ENCODE measurements at places on chromosomes 2 and 18.

- DNase-seq = no peak
Measured at GRCh38 chr2:162317861-162318327, 590 bp downstream of the IFIH1 start.

GRCh38 chr2:233867993-233868532 is at the start of gene MSL3B:
TSS of gene MSL3B (minus strand) at chr2:233868386.
- peak; percentile 21 for DNase-seq

DNA sequence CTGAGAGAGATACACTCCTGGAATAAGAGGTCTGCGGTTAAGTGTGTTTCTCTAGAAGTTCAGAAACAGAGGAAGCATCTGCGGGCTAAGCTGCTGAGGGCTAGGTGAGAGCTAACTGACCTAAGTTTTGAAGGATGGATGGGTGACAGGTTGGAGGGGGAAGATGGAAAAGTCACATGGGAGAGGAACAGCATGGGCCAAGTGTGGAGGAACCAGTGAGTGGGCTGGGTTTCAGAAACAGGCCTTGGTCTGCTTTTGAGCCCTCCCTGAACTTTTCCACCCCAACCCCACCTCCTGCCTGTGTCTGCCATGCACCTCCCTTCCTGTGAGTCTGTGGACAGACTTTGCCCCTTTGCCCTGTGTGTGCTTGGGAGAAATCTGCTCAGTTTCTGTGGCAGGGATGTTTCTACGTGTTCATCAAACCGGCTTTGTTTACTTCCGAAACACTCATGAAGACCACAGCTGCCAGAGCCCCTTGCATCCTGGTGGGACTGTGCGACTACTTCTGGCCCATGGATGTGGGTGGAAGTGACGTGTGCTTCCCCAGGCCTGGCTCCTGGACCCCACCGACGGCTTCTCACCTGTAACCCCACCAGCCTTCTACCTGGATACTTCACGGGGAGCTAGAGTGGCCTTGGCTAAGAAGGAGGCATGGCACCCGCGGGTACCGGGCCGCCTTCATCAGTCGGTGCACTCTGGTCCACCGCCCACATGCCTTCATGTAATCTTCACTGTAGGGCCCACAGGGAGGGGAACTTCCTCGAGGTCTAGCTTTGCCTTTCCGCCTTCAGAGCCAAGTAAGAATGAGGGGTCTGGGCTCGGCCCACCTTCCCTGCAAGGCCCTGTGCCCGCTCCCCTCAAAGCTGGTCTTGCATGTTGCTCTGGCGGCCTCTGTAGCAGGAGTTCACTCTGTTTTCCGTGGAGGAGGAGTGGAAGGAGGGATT is 1.4 kb upstream of the HPCAL1 start:
- DNase-seq = no peak

DNA sequence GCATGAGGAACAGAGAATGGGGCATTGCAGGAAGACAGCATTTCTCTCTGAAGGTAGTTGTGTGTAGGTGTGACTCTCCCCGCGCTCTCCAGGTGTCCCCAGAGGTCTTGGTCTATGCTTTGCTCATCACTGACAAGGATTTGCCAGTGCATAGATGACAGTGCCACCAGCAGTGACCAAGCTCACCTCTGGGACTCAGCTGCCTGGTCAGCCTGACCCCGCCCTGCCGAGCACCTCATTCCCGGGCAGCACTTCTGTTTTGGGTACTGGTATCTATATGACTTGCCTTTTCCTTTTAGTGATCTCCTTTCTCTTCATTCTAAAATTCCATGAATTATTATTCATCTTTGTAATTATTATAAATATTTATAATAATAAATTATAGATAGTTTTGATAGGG is 59.1 kb downstream of the GBX2 start:
- DNase-seq = no peak

DNA sequence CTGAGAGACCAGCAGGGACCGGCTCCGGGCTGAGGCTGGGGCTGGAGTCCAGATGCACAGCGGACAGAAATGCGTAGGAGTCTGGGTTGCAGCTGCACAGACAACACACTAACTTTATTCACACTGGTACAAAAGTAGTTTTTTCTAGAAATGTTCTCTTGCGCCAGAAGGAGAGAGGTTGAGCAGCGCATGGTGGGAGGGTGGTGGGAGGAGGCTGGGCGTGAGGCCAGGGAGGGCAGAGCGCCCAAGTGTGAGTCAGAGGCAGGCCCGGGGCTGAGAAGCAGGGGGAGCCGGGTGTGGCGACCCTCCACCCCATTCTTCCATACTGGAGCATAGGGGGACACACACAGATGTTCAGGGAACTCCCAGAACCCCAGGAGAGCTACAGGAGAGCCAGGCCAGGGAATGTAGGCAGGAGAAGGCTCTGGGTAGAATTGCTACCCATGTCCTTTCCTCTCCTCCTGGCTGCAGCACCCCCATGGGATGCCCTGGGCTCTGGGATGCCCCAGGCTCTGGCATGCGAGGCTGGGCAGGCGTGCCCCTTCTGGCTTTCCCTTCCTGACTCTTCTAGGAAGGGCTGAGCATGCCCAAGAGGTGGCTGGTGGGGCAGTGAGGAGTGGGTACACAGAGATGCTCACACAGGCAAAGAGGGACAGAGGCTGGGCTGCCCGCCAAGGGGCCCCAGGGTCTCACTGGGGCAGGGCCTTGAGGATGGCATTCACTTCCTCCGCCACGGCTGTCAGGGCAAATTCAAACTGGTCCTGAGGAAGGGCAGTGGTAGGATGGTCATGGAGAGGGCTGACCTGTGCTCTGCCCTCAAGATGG is 10.6 kb downstream of the DNAJB2 start:
- no peak for DNase-seq

DNA sequence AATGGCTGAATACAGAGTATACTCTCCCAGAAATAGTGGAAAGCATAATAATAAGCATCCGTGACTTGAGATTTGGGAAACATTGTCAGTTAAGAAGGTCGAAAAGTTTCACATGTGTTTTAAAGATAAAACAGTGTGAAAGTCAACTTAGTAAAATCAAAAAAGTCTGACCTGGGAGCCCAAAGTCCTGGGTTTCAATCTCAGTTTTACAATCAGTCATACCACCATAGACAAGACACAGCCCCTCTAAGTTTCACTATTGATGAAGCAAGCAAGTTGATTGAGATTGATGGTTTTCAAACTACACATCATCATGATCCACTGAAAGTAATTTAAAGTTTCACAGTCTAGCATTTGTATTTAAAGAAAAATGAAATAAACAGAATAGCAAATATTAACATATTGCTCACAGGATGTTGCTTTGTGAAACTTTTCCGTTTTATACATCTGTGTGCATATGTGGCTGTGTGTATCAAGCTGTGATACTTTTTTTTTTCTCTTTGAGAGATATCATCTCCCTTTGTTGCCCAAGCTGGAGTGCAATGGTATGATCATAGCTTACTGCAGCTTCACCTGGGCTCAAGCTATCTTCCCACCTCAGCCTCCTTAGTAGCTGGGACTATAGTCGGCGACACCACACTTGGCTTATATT is 71.1 kb downstream of the PIK3C3 start:
- DNase-seq = no peak

- DNase-seq = no peak
Measured at GRCh38 chr2:75560022-75560767, 544 bp downstream of the EVA1A start.

GRCh38 chr2:140869925-140870324 is 1260.9 kb downstream of the LRP1B start:
- no peak for DNase-seq

- DNase-seq = peak; percentile 1
Measured at GRCh38 chr2:127649684-127650040, 3.7 kb downstream of the GPR17 start.

- no peak for DNase-seq
Measured at GRCh38 chr2:174807931-174808330, 43.7 kb upstream of the CHRNA1 start.

- DNase-seq = no peak
Measured at GRCh38 chr2:73205611-73206010, 3.2 kb downstream of the NOTO start.

GRCh38 chr2:233964581-233964980 is 47.4 kb downstream of the TRPM8 start:
- DNase-seq = no peak

GRCh38 chr2:66733364-66733999 is 298.6 kb downstream of the MEIS1 start:
- no peak for DNase-seq

DNA sequence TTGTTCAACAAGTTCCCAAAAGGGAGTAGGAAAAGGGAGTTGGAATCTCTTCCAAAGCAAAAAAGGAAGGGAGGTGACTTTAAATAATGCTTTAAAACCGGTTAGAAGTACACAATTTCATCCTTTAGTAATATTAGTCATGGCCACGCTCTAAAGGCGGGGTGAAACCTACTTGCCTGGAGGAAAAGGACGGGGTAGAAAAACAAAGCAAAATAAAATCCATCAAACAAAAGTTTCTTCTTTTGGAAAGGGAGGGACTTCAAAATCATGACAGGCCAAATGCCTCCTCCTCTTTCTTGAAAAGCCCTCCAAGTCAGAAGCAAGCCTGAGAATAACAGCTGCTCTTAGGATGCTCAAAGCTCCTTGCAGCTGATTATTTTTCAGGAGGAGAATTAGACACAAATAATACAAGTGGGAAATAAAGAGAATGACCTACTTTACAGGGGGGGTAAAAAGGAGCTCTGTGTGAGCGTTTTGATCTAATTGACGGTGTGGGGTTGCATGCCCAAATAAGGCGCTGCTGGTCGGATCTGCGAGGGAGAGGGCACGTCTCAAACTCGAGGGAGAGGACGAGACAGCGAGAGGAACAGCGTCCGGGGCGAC is 1.8 kb upstream of the NPAS2 start:
- DNase-seq = no peak

GRCh38 chr2:150425121-150425955 is 62.1 kb downstream of the RND3 start:
- DNase-seq = no peak

- no peak for DNase-seq
Measured at GRCh38 chr2:198277181-198277580, 472.8 kb downstream of the PLCL1 start.

- DNase-seq = no peak
Measured at GRCh38 chr18:70047931-70048603, 100.4 kb upstream of the CD226 start.

DNA sequence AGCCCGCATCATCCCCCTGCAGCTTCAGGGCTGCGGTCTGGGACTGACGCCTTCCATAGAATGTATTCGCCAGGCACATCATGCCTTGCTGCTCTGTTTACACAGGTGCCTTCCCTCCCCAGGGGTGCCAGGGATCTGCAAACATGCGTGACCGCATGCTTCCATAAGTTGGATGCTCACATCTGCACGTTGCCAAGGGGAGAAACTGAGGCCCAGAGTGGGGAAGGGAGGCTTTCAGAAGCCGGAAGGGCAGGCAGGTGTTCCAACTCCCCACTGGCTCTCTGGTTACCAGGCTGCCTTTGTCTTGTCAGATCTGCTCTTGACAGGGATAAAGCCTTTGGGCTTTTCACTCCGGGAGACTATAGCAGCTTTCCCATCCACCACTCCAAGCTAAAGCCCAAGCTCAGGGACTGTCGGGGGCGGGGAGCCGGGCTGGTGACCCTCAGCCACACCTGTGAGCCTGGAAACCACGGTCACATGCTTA is 125.8 kb upstream of the TNP1 start:
- DNase-seq = peak; percentile 83

DNA sequence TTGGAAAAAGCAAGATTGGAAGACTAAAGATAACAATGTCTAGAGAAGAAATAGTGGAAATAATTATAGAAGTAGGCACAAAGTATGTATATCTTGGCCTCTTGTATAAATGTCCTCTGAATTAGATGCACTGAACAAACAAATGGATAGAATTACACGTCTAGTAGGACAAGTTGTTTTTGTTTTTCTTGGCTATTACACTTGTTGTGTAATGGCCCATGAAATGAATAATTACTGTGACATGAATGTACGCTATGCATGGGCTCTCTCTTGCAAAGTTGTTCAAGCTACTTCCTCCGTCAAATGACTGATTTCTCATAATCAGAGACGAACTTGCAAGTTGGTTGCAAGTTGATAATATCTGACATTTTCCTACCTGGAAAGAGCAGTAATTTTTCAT is 126.2 kb downstream of the PDE1A start:
- DNase-seq = no peak

DNA sequence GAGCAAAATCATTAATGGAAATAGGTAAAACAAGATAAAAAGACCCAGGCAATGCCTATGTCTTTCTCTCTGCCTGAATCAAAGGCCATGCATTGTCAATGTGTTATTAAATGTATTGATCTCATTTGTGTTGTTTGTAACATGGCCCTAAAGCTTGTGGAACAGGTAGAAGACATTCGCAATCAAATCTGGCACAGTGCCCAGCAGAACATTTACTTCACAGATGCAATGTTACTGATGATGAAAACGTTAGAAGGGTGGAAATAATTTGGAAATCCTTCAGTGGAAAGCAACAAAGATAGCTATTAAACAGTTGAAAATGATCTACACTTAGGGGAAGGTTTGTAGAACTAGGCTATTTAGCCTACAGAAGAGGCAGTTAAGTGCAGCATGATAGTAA is 368.2 kb downstream of the EPHA4 start:
- no peak for DNase-seq

- no peak for DNase-seq
Measured at GRCh38 chr2:152763651-152764050, 45.2 kb downstream of the ARL6IP6 start.

DNA sequence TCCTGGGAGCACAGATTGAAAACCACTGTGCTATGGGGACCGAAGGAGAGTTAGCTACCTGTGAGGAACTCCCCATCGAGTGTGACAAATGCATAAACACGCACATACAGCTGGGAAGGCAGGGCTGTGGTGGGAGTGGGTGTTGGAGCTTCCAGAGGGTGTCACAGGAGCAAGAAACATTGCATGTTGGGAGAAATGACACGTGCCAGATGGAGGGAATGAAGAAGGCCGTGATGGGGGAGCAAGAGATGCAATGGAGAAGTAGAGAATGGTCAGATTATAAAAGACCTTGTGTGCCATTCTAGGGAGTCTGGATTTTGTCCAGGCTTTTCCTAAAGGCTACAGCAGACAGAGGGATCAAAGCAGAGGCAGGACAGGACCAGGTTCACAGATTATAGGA is 91.1 kb upstream of the NDUFV2 start:
- no peak for DNase-seq

- DNase-seq = no peak
Measured at GRCh38 chr2:240956171-240956934, 42.1 kb upstream of the SNED1 start.

GRCh38 chr18:31679133-31679742 is 5.1 kb downstream of the B4GALT6 start:
- DNase-seq = no peak

GRCh38 chr2:136327162-136327852 is 209.4 kb upstream of the CXCR4 start:
- DNase-seq = no peak

DNA sequence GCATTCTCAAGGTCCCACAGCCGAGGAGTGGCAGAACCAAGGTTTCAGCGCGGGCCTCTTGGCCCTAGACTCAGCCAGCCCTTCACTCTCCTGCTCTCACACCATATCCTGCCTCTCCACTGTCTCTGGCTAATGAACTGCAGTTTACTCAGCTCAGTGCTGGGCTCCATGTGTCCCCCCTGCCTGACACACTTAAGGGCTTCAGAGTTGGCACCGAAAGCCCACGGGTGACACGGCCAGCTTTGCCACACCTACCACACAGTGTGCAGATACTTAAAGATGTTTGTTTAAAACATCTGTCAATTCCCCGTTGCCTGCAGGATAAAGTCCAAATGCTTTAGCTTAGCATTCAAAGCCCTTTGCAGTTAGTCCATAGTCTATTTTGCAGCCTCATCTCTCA is 241.2 kb downstream of the SEPTIN10 start:
- DNase-seq = no peak

All from NCI-H2081 treated with DMSO at 0.1 percent for 48 hours (cell line).